ENCODE measurements at places on chromosomes 5 and 9.

GRCh38 chr5:34718516-34718915 is 62.4 kb downstream of the RAI14 start:
- no peak for DNase-seq

- DNase-seq, result no peak
These were observed 563 bp upstream of the FGF10 start for GRCh38 chr5:44389823-44390143.

GRCh38 chr5:157511651-157512644 is 51.9 kb downstream of the NIPAL4 start:
- peak; percentile 80 for DNase-seq

- no peak for DNase-seq
These were observed 144.4 kb downstream of the FSTL4 start for GRCh38 chr5:133467826-133468463.

- DNase-seq, result no peak
These were observed 298.4 kb upstream of the SEMA6A start for GRCh38 chr5:116872986-116873385.

- peak; percentile 54 for DNase-seq
These were observed 92.8 kb downstream of the ITGA1 start for GRCh38 chr5:52880541-52880940.

- DNase-seq, result no peak
These were observed 3.3 kb downstream of the RPL35 start for GRCh38 chr9:124858330-124859046.

GRCh38 chr5:78519198-78519941 is 129.2 kb downstream of the LHFPL2 start:
- no peak for DNase-seq

DNA sequence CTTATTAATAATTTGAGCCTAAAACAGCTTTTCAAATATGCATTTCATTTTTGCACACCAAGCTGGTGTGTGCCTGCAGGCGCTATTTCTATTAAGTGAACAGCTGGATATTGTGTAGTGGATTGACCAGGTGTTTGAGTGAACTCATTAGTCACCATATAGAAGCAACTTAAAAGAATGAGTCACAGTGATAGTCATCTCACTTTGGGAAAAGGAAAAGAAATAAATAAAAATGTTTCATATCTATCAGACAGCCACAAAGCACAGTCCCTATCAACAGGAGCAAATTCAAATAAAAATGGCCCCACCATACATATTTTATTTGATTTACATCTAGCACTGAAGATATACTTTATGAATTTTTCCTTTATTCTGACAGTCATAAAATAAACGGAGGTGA is 456.5 kb upstream of the CDH9 start:
- DNase-seq, result no peak

- peak; percentile 67 for DNase-seq
These were observed 341.1 kb downstream of the ASTN2 start for GRCh38 chr9:117073539-117074341.

GRCh38 chr5:104178829-104179456 is 616.4 kb upstream of the NUDT12 start:
- peak; percentile 89 for DNase-seq

DNA sequence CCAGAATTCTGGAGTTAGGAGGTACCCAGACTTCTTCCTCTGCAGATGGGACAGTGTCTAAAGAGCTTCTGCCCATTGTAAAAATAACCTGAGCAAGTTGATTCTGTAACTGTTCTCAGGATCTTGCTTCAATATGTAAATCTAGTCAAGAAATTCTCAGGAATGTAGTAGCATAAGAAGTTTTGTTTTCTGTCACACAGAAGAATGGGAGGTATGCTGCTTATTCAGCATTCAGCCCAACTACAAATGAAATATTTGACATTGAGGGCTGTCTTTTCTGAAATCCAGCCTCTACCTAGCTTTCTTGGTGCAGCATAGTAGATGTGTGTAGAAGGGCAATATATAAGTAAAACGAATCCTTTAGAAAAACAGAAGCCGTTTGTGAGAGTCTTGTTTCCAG is 13.8 kb downstream of the MACIR start:
- no peak for DNase-seq

GRCh38 chr9:68749579-68750159 is 44.6 kb downstream of the PIP5K1B start:
- DNase-seq, result peak; percentile 95

GRCh38 chr9:37060833-37061232 is 26.8 kb upstream of the PAX5 start:
- no peak for DNase-seq
